ENCODE measurements at places on chromosomes 1 and 21. TPM values are rescaled to one million over a fixed set of nuclear protein-coding genes. Genes with fewer than 3 reads are reported as not detected.

GRCh38 chr1:199460933-199461332 is 566.6 kb upstream of the NR5A2 start:
- no peaks in the 10 kb centered on the region for H3K36me3 ChIP-seq
- DNase-seq = no peak
- H3K27ac ChIP-seq = no peak overlapping the region
- H3K27me3 ChIP-seq = no peaks in the 10 kb centered on the region
- H3K4me3 ChIP-seq = no peak overlapping the region

DNA sequence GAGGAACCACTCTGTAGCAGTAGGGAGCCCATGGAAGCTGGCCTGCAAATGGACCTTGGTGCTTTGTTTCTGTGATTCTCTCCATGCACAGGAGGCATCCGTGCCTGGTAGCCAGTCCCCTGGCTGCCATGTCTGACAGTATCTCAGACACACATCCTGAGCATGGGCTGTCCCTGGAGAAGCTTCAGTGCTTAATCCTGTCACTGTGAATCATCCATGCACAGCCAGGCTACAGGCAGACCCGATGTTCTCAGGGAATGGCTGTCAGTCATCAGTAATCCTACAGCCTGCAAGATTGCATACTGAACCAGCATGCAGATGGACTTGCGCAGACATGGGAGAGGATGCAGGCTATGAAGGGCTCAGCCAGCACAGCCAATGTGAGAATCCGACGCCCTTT is 606.3 kb upstream of the PLXNA2 start:
- no peaks in the 10 kb centered on the region for H3K27me3 ChIP-seq
- no peak overlapping the region for H3K4me3 ChIP-seq
- H3K4me1 ChIP-seq = no peaks in the 10 kb centered on the region
- no peak for DNase-seq
- H3K36me3 ChIP-seq = no peaks in the 10 kb centered on the region

DNA sequence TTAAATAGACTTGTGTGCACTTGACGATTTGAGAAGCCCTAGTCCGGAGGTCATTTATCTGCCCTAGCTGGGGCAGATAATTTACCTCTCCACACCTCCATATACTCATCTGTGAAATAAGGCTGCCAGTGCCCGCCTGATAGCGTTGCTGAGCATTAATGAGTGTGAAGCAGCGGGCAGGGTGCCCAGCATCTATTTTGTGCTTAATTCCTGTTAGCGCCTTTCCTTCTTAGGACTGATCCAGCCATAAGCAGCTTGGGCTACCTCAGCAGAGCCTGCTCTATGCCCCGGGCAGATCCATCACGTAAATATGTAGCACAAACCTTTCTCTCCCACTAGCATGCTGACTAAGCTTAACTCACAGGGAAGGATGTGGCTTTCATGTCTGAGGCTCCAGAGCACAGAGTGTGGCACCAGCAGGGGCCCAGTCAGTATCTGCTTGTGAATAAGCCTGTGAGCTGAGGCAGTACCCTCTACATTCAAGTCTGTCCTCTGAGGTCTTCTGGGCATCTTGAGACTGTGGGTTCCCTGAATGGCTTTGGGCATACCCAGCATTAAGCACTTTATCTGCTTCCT is 21.5 kb upstream of the RNF187 start:
- DNase-seq = no peak
- peaks cover 2% of the 10 kb centered on the region for H3K4me1 ChIP-seq
- no peak overlapping the region for H3K27ac ChIP-seq
- H3K4me3 ChIP-seq = no peak overlapping the region
- H3K27me3 ChIP-seq = peaks cover 8% of the 10 kb centered on the region

- H3K36me3 ChIP-seq = no peaks in the 10 kb centered on the region
- no peak overlapping the region for H3K27ac ChIP-seq
- H3K4me3 ChIP-seq = no peak overlapping the region
- DNase-seq = no peak
- H3K27me3 ChIP-seq = no peaks in the 10 kb centered on the region
- H3K4me1 ChIP-seq = no peaks in the 10 kb centered on the region
Observed at GRCh38 chr1:38790422-38791163, 69.0 kb downstream of the RRAGC start.

DNA sequence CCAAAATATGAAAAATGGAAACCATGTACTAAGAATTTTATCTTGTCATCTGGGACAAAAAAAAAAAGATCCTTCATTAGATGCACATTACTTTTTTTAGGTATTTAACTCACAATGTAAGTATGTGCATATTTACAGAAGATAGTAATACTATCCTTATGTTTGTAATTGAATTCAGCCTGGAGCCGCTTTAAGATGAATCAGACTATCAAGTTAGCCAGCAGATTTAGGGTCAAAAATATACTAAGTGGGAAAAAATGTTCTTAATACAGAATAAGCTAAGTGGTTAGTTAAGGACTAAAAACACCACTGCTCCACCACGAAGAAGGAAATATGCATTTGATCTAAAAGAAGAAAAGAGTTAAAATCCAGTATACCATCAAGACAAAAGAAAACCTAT is 49.1 kb downstream of the DSCAM start:
- H3K4me3 ChIP-seq = no peak overlapping the region
- no peak overlapping the region for H3K27ac ChIP-seq
- H3K27me3 ChIP-seq = no peaks in the 10 kb centered on the region
- no peaks in the 10 kb centered on the region for H3K4me1 ChIP-seq
- DNase-seq = no peak

DNA sequence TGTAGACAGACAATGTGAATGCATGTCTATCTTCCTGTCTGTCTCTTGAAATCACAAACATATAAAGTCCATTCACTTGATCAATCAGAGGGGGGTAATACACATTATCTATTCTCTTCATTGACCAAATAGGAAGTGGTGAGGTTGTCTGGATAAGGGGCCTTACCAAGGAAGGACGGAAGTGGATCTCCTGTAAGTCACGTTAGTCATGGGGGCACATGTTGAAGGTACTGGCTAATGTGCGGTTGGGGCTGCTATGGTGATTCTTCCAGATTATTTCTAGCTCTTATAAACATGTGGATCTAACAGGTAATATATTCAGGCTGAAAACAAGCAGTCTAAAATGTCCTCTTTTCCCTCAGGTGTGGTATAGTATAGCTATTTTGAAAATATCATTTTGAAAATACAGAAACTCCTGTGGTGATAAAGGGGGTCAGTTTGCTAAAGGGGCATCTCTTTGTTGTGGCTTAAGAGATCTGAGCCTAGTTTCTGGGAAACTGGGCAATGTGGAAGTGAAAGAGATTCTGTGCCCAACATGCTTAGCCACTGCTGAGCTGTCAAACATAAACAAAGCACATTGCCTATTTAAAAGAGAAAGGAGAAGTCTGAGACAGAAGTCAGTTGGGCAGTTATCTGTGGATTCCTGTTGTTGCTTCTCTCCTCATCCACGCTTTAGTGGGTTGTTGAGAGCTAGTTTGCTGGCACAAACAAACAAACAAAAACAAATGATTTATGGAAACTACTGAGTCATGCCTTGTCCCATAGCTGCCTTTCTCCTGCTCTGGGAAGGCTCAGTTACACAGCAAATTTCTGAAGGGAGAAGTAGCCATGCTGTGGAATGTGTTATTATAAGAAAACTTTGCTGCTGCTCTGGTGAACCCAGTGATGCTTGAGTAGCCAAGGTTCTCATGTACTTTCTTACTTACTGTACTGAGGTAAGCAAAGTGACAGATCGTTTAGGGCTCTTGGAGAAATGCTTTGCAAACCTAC is 166.9 kb downstream of the HLX start:
- no peaks in the 10 kb centered on the region for H3K4me1 ChIP-seq
- H3K4me3 ChIP-seq = no peak overlapping the region
- H3K27me3 ChIP-seq = no peaks in the 10 kb centered on the region
- no peak overlapping the region for H3K27ac ChIP-seq
- H3K36me3 ChIP-seq = no peaks in the 10 kb centered on the region

Gene NGF
- 42.1 TPM for polyA plus RNA-seq

Gene MUL1
- polyA plus RNA-seq = 20.1 TPM
